ENCODE measurements at places on chromosomes 11 and 22. TPM values are rescaled to one million over a fixed set of nuclear protein-coding genes. Genes with fewer than 3 reads are reported as not detected.

DNA sequence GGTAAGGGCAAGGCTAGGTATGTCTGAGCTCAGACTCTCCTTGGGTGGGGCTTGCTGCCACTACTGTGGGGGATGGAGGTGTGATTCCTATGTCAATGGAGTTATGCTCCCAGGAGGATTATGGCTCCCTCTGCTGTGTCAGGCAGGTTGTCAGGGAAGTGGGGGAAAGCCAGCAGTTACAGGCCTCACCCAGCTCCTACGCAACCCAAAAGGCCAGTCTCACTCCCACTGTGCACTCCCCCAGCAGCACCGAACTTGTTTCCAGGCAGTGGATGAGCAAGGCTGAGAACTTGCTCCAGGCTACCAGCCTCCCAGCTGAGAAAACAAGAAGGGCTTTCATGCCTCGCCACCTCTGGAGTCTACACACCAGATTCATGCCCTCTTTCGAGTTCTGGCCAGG lies 18.2 kb downstream of the C11orf91 start:
- no peak for DNase-seq

GRCh38 chr11:64204464-64204989 lies 2.0 kb upstream of the FERMT3 start:
- DNase-seq: peak; percentile 97

- no peak for DNase-seq
Observed at GRCh38 chr22:35547987-35548721, 7.5 kb downstream of the RASD2 start.

DNA sequence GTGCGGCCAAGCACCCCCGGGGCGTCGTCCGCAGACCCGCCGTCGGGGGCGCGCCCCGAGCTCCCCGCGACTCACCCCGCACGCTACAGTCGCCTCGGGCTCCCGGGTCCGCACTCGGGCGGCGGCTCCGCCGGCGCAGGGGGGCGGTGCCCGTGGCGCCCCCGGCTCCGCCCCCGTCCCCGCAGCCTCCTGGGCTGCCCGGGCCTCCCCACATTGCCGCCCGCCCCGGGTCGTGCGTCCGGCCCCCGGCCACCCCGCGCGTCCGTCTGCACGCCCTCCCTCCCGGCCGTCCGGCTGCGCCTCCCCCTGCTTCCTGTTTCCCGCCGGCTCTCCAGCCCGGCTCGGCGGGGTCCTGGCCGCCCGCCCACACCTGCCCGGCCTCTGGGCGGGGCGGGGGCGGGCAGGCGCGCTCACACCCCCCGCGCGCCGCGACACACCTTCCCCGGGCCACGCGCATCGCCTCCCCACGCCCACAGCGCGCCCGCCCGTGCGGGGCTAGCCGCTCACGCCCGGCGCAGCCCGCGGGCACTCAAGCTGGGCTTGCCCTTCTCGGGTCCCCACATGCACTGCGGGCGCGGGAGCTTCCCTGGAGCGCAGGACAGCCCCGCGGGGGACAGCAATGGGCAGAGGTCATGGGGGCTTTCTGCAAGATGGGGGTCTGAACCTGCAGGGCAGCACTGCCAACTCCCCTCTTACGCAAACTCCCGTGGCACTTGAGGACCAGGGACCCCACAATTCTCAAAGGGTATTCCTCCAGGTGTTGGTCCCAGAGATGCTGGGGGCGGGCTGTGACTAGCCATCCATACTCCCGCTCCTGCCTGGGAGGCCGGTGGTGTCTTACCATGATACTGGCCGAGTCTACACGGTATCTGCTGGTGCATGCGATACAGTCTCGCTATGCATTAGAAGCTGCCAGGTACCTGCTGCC lies at the start of gene CARD10:
Gene CARD10 (minus strand): TSS at position 148 of the 928 bp plus-strand sequence. CDS start 215 bp downstream, outside the sequence.
- DNase-seq: no peak

- no peak for DNase-seq
Observed at GRCh38 chr11:44983786-44984185, 33.1 kb upstream of the TP53I11 start.

DNA sequence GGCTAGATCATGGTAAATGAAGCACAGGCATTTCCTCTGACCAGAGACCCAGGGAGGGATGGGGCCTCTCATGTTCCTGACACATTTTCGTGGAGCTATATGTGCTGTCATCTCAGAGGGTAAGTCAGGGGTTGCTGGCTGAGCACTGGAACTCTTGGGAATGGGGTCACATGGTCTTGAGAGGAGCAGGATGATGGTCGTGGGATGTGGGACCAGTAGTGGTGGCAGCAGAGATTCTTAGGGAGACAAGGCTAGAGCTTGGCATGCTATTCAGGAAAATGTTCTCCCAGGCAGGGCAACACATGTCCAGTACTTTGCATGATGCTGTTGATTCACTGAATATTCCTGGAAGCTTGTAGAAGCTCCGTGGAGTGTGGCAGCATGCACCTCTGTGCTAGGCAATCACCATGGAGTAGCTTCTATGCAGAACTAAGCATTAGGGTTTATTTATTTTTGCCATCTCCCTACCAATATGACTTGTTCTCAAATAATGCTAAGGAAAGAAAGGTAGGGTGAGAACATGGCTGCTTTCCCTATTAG lies 31.4 kb upstream of the TTC12 start:
- no peak for DNase-seq

Gene CD3D
- not detected for polyA plus RNA-seq

Gene ALDH3B2
- polyA plus RNA-seq: not detected

Gene MALAT1
- polyA plus RNA-seq: 482 TPM

Measured in fibroblast of lung (primary cell).